ENCODE measurements at places on chromosomes 3 and 15. TPM values are rescaled to one million over a fixed set of nuclear protein-coding genes. Genes with fewer than 3 reads are reported as not detected.

The TGM4 gene
- total RNA-seq, result not detected

GRCh38 chr3:124563376-124563775 lies 166.9 kb upstream of the UMPS start:
- DNase-seq, result peak; percentile 59

GRCh38 chr15:60093273-60094067 lies 89.4 kb downstream of the FOXB1 start:
- no peak for DNase-seq

GRCh38 chr3:101836652-101837598 lies 12.4 kb upstream of the NFKBIZ start:
- DNase-seq, result peak; percentile 50

GRCh38 chr15:31469786-31470525 lies 143.3 kb downstream of the KLF13 start:
- no peak for DNase-seq

The GNB4 gene
- 61.1 TPM for total RNA-seq

GRCh38 chr3:147387291-147387884 lies 19.0 kb downstream of the ZIC4 start:
- no peak for DNase-seq

- DNase-seq, result no peak
These were observed 21.2 kb downstream of the CADM2 start for GRCh38 chr3:84980011-84980410.

All from HT1080 (cell line).